ENCODE measurements at places on chromosomes 2 and 18. TPM values are rescaled to one million over a fixed set of nuclear protein-coding genes. Genes with fewer than 3 reads are reported as not detected.

RFTN2 gene
- total RNA-seq = 26.0 TPM

TXNDC2 gene
- total RNA-seq = not detected

POTEJ gene
- total RNA-seq = not detected

FSHR gene
- not detected for total RNA-seq

GLI2 gene
- total RNA-seq = 6.3 TPM

NGEF gene
- total RNA-seq = 33.5 TPM

KIF3C gene
- total RNA-seq = 155 TPM

DNAJB2 gene
- 103 TPM for total RNA-seq

CAPN14 gene
- 4.1 TPM for total RNA-seq

CCDC74A gene
- total RNA-seq = 7.2 TPM

C1QL2 gene
- 1.6 TPM for total RNA-seq

TRABD2A gene
- 1.6 TPM for total RNA-seq

CAPN13 gene
- total RNA-seq = 0.31 TPM

CNDP1 gene
- 1.9 TPM for total RNA-seq

NFATC1 gene
- 0.94 TPM for total RNA-seq

GAL3ST2 gene
- 1.3 TPM for total RNA-seq

TTN gene
- total RNA-seq = 6.3 TPM

MAL gene
- not detected for total RNA-seq

ANKRD62 gene
- total RNA-seq = 0.63 TPM
